NCI-H2081 treated with DMSO at 0.1 percent for 48 hours (cell line): ENCODE measurements at places on chromosomes 16 and 17.

DNA sequence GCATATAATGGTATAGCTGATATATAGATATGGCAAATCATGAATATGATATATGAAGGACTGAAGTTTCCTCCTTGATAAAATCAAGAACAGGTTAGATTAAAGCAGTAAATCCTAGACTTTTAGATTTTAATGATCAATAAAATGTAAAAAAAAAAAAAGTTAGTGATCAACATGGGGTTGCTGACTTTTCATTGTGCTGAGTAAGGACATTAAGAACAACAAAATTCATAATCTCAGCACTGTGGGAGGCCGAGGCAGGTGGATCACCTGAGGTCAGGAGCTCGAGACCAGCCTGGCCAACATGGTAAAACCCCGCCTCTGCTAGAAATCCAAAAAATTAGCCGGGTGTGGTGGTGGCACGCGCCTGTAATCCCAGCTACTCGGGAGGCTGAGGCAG, 10.4 kb upstream of the CHD3 start:
- DNase-seq = no peak

GRCh38 chr17:77495575-77495974, 354.8 kb downstream of the SEC14L1 start:
- no peak for DNase-seq

DNA sequence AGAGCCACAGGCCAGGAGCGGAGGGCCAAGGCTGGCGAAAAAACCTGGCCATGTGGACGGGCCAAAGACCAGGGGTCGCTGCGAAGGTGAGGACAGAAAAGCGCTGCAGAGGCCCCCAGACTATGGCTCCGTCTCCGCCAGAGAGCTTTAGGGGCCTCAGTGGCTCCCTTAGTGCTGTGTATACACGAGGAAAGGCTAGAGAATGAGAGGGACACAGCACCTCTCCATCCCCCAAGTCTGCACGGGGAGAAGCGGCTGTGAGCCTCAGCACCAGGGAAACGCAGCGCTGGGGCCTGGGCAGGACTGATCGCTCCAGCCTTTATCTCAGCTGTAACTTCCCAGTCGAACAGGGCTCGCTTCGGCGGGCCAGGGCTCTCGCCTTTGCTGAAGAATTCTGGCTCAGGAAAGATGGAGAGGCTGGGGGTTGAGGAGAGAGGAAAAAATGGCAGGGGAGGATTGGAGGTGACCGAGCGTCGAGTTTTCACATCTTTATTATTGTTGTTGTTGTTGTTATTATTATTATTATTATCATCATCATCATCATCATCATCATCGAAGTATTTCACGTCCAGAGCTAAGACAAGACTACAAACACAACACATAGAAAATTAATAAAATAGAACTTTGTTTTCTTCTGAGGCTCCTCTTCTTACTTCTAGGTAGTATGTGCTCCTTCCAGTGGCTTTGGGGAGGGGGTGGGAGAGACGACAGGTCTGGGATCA, 1.9 kb upstream of the HOXB5 start:
- no peak for DNase-seq

- no peak for DNase-seq
These were observed 34.8 kb upstream of the FBXO47 start for GRCh38 chr17:39001703-39002637.

DNA sequence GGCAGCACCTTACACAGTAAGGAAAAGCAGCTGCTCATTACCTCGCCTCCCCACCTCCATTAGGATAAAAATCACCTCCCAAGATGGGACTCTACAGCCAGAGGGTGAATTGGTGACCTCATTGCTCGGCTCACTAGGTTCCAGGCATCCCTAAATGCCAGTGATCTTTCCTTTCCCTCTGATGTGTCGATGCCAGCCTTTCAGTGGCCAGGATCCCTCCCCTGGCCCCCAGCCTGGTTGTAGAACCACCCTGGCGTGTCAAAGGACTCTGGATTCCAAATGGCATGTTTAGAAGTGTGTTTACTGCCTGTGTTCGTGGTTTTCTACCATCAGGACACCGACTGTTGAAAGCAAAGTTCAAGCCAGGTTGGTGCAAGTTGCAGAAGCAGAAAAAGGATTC, 72.1 kb upstream of the LYRM9 start:
- no peak for DNase-seq

GRCh38 chr16:57555831-57556230, 13.4 kb downstream of the ADGRG5 start:
- no peak for DNase-seq

DNA sequence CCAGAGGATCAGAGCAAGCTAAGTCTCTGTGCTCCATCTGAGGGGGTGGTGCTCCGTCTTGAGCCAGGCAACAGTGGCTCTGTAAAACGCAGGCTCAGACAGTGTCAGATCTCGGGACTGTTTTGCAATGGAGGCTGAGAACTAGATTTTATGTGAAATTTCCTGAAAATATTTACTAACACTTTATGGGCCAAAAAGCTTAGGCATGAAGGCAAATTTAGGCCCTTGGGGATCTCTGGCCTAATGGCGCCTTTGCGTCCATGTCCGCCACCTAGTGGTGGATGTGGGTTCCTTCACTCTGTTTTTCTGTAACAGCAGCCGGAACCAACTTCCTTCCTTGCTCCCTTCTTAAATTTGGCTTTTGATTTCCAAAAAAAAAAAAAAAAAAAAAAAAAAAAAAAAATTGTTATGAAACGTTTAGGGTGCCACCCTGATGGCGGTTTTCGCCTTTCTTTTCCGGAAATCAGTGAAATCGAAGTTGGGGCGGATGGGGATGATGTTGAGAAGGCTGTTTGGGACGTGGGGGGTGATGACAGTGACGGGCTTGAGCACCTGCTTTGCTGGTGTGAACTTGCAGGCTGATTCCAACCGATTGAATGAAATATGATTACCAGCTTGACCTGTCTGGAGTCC, 14.0 kb upstream of the ELAC2 start:
- DNase-seq = no peak

- DNase-seq = no peak
These were observed 2.4 kb upstream of the CDH16 start for GRCh38 chr16:66920924-66921680.

DNA sequence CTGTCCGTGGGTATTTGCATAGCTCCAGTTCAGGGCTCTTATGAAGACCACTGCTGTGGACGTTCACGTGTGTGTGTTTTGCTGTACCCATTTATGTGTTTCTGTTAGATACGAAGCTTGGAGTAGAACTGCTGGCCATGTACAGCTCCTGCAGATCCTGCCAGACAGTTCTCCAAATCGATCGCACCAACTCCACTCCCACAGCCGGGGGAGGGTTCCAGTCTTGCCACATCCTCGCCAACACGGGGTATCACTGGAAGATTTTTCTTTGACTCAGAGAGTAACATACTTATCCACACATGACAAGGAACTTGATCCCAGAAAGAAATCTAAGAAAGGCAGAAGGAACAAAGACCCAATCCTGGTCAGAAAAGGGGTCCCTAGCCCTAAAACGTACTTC, 37.4 kb downstream of the TMEM186 start:
- DNase-seq = no peak

- DNase-seq = no peak
These were observed 715.7 kb upstream of the SOX9 start for GRCh38 chr17:71405101-71405500.

GRCh38 chr17:16513873-16514272, 21.9 kb upstream of the LRRC75A start:
- no peak for DNase-seq

DNA sequence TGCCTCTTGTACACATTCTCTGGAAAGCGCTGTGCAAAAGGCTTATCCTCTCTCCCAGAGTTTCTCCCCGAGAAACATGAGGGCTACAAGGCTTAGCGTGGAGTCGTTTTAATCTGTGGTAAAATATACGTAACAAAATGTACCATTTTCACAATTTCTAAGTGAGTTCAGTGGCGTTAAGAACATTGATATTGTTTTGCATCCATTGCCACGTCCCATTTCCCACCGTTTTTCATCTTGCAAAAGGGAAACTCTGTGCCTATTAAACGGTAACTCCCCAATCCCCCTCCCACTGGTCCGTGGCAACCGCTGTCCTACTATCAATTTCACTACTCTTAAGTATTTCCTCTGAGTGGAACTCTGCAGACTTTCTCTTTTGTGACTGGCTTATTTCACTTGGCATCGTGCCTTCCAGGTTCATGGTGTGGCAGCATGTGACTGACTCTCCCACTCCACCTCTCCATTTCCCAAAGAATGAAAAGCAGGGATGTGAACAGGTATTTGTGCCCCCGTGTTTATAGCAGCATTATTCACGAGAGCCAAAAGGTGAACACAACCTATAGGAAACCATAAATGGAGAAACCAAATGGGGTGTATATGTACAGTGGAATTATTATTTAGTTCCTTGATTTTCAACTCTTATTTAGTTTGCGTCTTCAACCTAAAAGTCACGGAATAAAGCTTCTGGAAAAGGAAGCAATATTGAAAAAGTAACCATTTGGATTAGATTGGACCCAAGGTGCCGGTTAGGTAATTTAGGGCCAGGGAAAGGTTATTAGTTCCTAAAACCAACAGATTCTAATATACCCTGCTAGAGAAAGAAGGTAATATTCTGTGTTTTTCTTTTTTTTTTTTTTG, 1.1 kb upstream of the USP32 start:
- DNase-seq = peak; percentile 53

DNA sequence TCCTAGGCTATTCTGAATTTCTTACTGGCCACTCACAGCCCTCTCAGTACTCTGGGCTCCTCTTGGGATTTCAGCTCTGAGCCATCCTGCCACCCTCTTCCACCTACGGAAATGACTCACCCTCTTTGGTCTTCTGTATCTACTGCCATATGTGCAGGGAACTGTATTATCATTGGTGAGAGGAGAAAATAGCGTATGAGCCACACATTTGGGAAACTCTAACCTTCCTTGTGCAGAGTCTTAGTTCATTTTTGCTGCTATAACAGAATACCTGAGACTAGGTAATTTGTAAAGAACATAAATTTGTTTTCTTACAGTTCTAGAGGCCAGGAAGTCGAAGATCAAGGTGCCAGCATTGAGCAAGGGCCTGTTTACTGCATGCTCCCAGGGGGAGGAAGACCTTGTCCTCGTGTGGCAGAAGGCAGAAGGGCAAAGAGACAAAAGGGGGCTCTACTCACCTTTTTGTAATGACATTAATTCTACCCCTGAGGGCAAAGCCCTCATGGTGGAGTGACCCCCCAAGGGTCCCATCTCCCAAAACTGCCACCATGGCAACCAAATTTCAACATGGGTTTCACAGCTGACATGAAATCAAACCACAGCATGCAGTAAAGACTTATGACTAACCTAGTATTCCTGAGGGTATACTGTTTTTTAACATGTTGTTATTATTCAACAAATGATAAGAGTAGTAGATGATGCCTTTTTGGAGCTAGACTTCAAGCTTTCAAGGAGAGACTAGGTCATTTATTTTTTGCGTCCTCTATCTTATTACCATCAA, 191.8 kb downstream of the PRKCA start:
- DNase-seq = no peak

GRCh38 chr16:3252967-3253366, 3.5 kb downstream of the MEFV start:
- DNase-seq = no peak

GRCh38 chr17:2011411-2012371, 13.4 kb downstream of the RTN4RL1 start:
- DNase-seq = no peak

- no peak for DNase-seq
These were observed 2.3 kb downstream of the PAFAH1B1 start for GRCh38 chr17:2595716-2596115.

DNA sequence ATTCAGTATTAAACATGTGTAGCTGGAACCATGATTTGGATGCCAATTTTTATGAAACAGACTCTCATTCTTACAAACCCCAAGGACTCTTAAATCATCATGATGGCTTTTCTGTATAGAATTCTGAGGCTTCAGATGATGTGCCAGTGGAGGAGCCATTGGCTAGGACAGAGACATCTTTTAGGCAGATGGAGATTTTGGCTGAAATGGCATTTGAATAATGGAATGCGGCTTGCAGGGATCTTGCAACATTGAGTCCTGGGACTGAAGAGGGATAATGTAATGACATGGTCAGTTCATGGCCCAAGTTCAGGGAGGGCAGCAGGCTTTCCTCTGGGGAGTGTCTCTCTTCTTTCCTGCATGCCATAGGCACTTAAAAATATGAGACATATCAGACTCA, 172.4 kb downstream of the ABCA8 start:
- no peak for DNase-seq

GRCh38 chr17:38980490-38981217, 13.5 kb upstream of the FBXO47 start:
- DNase-seq = no peak

DNA sequence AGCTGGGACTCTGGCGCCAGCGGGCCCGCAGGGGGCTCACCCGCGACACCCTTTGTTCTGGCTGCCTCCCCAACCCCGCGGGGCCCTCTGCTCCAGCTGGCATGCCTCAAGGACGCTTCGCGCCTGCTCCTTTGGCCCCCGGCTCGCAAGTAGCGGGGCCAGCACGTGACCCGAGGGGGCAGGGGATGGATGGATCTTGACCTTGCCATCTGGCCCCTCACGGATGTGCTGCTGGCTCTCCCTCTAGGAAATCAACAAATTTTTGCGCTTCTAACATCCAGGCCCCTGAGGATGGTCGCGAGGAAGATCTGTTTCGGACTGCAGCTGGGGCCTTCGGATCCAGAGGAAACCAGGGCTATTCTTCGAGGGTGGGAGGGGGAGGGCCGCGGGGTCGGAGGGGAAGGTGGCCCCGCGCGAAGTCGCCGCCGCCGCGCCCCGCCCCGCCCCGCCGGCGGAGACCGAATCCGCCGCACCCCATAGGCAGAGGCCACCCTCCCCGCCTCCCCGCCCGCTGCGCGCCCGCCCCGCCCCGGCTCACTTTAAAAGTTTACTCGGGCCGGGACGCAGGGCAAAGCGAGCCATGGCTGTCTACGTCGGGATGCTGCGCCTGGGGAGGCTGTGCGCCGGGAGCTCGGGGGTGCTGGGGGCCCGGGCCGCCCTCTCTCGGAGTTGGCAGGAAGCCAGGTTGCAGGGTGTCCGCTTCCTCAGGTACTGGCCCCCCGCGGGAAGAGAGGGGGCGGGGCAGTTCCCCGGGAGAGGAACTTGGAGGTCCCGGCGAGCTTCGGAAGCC, at the start of gene ACSF2:
Gene ACSF2 (plus strand): TSS at position 537 of the 790 bp plus-strand sequence. CDS start 44 bp downstream, at position 581.
- DNase-seq = no peak

- DNase-seq = no peak
These were observed 51.7 kb downstream of the CMC2 start for GRCh38 chr16:80954985-80955384.

DNA sequence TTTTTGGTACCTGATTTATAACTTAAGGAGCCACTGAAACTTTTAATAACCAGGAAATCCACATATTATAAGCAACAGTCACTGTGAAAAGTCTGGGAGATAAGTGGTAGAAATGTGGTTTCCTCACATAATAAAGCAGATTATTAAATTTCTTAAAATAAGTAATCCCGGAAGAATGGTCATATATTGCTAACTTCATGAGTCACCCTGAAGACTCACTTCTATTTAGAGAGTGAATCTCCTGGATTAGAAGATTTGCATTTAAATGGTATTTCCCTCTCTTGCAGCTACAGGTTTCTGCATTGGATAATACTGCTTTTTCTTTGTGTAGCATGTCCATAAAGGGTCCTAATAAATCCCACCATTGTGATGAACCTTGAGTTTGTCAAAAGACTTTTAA, 1286.8 kb upstream of the CDH8 start:
- no peak for DNase-seq

- no peak for DNase-seq
These were observed 108.7 kb downstream of the ZFHX3 start for GRCh38 chr16:72939247-72939646.

GRCh38 chr17:31811101-31811500, 47.9 kb downstream of the COPRS start:
- no peak for DNase-seq
